Dorsolateral prefrontal cortex (tissue), 122 donors: ENCODE measurements at places on chromosomes 13 and 19. TPM values are rescaled to one million over a fixed set of nuclear protein-coding genes. Genes with fewer than 3 reads are reported as not detected.

Gene CGB5
- not detected for total RNA-seq

Gene KLK8
- total RNA-seq = not detected

Gene ELANE
- total RNA-seq = not detected

Gene PRR19
- total RNA-seq = 2.7 TPM

Gene CD79A
- not detected for total RNA-seq

Gene C3
- total RNA-seq = 164 TPM

Gene GSK3A
- total RNA-seq = 71.2 TPM

Gene MYO1F
- 13.4 TPM for total RNA-seq

Gene ZIC2
- total RNA-seq = 23.3 TPM

Gene FXYD1
- total RNA-seq = 196 TPM

Gene PIBF1
- 17.7 TPM for total RNA-seq

Gene BABAM1
- total RNA-seq = 128 TPM

Gene ZNF837
- 1.3 TPM for total RNA-seq

Gene NPAS1
- total RNA-seq = 14.0 TPM
